ENCODE measurements at places on chromosomes 2 and 18.

DNA sequence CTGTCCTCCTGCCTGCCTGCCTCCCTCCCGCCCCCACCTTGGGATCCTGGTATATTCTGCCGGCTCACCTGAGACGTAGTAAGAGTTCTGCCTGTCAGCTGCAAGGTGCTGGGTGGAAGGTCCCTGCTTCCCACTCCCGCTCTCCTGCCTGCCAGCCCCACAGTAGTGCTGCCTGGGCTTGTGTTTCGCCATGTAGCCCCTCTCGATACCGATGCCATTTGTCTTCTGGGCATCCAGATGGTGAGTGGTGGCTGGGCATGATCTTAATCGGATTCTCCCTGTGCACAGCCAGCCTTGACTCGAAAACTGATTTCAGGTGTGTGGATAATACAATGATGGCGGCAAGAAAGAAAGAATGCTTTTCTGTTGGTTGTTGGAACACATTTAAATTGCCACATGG lies 184.9 kb downstream of the AGAP1 start:
- H3K27me3 ChIP-seq: no peaks in the 10 kb centered on the region
- peaks cover 30% of the 10 kb centered on the region for H3K4me1 ChIP-seq
- H3K4me3 ChIP-seq: no peak overlapping the region
- no peak overlapping the region for H3K27ac ChIP-seq
- H3K36me3 ChIP-seq: no peaks in the 10 kb centered on the region
- DNase-seq: no peak

DNA sequence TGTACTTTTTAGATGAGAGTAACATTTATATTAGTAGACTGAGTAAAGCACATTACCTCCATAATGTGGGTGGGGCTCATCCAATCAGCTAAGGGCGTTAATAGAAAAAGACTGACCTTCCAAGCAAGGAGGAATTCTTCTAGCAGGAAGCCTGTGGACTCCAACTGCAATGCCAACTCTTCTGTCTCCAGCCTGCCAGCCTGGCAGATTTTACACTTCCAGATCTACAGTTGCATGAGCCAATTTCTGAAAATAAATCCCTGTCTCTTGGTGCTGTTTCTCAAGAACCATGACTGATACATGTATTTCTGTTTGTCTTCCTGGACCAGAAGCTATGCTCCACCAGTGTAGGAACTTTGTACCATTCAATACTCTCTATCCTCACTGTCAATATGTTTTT lies 69.0 kb upstream of the LMAN1 start:
- H3K36me3 ChIP-seq: no peaks in the 10 kb centered on the region
- DNase-seq: no peak
- H3K4me1 ChIP-seq: no peaks in the 10 kb centered on the region
- no peak overlapping the region for H3K4me3 ChIP-seq
- no peaks in the 10 kb centered on the region for H3K27me3 ChIP-seq

DNA sequence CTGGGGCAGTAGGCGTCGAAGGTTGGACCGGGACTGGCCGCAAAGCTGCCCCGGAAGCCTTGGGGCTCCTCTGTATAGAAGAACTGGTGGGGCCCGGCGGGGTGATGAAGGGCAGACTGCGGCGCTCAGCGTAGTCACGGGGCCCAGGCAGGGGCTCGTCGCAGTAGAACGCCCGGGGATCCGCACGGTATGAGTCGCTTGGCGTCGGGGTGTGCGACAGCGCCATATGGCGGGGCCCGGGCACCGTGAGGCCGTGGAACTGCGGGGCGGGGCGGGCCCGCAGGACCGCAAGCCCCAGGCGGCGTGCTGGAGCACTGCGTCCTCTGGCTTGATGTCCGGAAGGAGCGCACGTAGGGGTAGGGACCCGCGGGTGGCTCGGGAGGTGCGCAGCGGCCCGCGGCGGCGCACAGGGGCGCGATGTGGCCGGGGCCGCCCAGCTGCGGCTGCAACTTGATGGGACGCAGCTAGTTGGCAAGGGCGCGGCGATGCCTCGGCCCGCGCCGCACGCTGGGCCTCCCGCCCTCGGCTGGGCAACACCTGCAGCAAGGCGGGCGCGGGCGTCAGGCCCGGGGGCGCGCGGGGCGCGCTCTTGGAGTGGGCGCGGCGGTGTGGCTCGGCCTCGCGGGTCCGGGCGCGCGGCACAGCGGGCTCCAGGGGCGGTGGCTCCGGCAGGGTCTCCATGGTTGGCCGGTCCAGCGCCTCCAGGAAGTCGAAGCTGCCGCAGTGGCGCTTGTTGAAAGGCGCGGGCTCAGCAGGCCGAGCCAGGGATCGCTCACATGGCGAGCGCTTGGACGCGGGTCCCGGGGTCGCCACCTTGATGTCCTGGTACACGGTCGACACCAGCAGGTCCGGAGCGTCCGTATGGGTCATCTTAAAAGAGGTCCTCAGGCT lies 251.4 kb downstream of the ANKRD30B start:
- H3K4me3 ChIP-seq: peak overlapping the region; percentile 43
- no peaks in the 10 kb centered on the region for H3K36me3 ChIP-seq
- H3K27ac ChIP-seq: no peak overlapping the region
- no peaks in the 10 kb centered on the region for H3K4me1 ChIP-seq

GRCh38 chr18:11407940-11408339 lies 201.5 kb upstream of the SLC35G4 start:
- H3K4me3 ChIP-seq: no peak overlapping the region
- H3K4me1 ChIP-seq: no peaks in the 10 kb centered on the region
- H3K27me3 ChIP-seq: peaks cover 57% of the 10 kb centered on the region
- H3K27ac ChIP-seq: no peak overlapping the region

DNA sequence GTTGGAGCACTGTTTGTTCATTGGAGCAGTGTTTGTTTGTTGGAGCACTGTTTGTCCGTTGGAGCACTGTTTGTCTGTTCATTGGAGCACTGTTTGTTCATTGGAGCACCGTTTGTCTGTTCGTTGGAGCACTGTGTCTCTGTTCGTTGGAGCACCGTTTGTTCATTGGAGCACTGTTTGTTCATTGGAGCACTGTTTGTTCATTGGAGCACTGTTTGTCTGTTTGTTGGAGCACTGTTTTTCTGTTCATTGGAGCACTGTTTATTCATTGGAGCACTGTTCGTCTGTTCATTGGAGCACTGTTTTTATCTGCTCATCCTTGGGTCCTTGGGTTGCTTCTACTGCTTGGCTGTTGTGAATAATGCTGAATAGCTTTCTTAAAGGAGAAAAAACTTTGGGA lies 74.7 kb downstream of the ZNF407 start:
- no peak for DNase-seq
- H3K36me3 ChIP-seq: peaks cover 3% of the 10 kb centered on the region
- H3K27ac ChIP-seq: no peak overlapping the region
- no peak overlapping the region for H3K4me3 ChIP-seq

All from PC-3 (cell line).